ENCODE measurements at places on chromosomes 5 and 9. TPM values are rescaled to one million over a fixed set of nuclear protein-coding genes. Genes with fewer than 3 reads are reported as not detected.

- H3K27ac ChIP-seq: no peak overlapping the region
- H3K36me3 ChIP-seq: no peaks in the 10 kb centered on the region
- no peak overlapping the region for H3K4me3 ChIP-seq
- H3K27me3 ChIP-seq: no peaks in the 10 kb centered on the region
These were observed 223.0 kb upstream of the GRIA1 start for GRCh38 chr5:153267506-153267905.

- H3K4me3 ChIP-seq: no peak overlapping the region
- H3K27ac ChIP-seq: no peak overlapping the region
- no peaks in the 10 kb centered on the region for H3K27me3 ChIP-seq
- H3K36me3 ChIP-seq: no peaks in the 10 kb centered on the region
These were observed 15.8 kb upstream of the CACFD1 start for GRCh38 chr9:133443982-133444381.

DNA sequence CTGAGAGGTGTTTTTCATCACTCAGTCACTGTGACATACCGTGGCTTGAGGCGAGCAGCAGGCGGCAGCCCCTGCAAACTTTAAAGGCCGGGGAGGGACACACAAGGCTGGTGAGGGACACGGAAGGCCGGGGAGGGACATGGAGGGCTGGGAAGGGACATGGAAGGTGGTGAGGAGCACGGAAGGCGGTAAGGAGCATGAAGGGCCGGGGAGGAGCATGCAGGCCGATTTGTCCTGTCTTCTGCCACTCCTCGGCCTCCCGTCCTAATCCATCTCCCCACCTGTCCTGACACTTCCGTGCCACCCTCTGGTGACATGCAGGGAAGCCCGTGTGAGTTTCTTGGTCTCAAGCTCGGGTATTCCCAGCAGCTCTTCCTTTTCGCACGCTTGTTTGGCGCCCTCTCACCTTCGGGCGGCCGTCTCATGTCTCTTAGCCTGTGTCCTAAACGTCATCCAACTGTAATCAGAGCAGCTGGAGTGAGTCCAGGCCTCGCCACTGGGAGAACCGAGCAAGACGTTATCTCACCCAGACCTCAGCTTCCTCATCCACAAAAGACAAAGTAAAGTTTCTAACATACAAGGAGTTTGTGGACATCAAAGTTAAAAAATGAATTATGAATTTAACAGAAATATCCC lies 126.5 kb downstream of the MRPL36 start:
- no peak overlapping the region for H3K27ac ChIP-seq
- no peaks in the 10 kb centered on the region for H3K36me3 ChIP-seq
- no peak overlapping the region for H3K4me3 ChIP-seq
- H3K27me3 ChIP-seq: no peaks in the 10 kb centered on the region

GRCh38 chr5:67050125-67050524 lies 146.5 kb downstream of the CD180 start:
- H3K27me3 ChIP-seq: no peaks in the 10 kb centered on the region
- peaks cover 6% of the 10 kb centered on the region for H3K4me1 ChIP-seq
- H3K4me3 ChIP-seq: no peak overlapping the region

The JMY gene
- total RNA-seq: 5.2 TPM

GRCh38 chr5:83353231-83353630 lies 118.3 kb upstream of the VCAN start:
- no peaks in the 10 kb centered on the region for H3K4me1 ChIP-seq
- no peak overlapping the region for H3K27ac ChIP-seq
- no peaks in the 10 kb centered on the region for H3K36me3 ChIP-seq
- no peak overlapping the region for H3K4me3 ChIP-seq

DNA sequence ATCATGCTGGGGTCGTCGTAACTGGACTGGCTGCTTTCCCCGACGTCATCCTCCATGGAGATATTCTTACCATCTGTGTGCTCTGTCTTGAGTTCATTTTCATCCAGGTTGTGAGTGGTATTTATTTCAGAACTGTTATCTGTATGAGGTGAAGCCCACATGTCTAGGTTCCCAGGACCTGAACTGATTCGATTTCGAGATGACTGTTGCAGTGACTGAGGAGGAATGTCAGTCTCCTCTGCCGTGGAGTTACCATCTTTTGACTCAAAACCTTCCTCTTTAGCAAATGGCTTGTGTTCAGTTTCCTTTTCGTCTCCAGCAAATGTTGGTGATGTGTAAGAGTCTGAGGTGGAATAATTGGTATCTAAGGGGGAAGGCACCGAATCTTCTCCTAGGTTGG lies 55.2 kb upstream of the PCA3 start:
- H3K27me3 ChIP-seq: no peaks in the 10 kb centered on the region
- no peaks in the 10 kb centered on the region for H3K4me1 ChIP-seq
- H3K4me3 ChIP-seq: no peak overlapping the region
- H3K27ac ChIP-seq: no peak overlapping the region

The DIPK1B gene
- 86.2 TPM for total RNA-seq

DNA sequence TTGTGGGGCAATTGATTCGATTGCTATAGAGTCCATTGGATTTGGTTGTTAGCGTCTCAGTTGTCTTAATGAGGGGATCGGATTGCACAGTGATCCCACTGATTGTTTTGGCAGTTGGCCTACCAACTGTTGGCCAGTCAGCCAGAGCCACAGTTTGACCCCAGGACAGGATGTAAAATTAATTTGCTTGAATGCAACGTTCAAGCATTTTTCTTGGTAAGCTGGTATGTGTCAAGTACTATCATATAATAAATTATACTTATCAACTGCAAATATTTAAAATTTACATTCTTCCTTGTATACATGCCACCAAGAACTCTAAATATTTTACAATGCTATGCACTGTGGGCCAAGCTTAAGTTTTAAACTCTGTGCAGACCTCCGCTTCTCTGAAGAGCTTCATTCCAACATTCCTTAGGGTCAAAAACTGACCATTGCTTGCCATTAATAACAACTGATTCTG lies 80.4 kb upstream of the OSMR start:
- no peaks in the 10 kb centered on the region for H3K4me1 ChIP-seq
- H3K27ac ChIP-seq: no peak overlapping the region
- H3K27me3 ChIP-seq: no peaks in the 10 kb centered on the region
- no peak for DNase-seq
- no peaks in the 10 kb centered on the region for H3K36me3 ChIP-seq

The ROPN1L gene
- total RNA-seq: not detected

- H3K36me3 ChIP-seq: no peaks in the 10 kb centered on the region
- H3K27me3 ChIP-seq: no peaks in the 10 kb centered on the region
- DNase-seq: no peak
- H3K27ac ChIP-seq: peak overlapping the region; percentile 64
- peak overlapping the region; percentile 85 for H3K4me3 ChIP-seq
These were observed 430 bp upstream of the MAPKAP1 start for GRCh38 chr9:125707472-125707804.

DNA sequence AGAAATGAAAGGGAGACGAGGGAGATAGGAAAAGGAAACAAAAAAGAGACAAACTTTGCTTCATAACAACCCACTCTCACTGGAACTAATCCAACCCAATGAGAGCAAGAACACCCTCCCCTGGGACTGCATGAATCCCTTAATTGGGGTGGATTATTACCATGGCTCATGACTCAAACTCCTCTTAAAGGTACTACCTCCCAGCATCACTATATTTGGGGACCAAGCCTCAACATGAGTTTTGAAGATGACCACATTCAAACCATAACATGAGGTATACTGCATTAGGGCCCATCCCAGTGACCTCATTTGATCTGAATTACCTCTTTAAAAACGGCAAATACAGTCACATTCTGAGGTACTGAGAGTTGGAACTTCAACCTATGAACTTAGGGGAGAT lies 8.0 kb downstream of the MTAP start:
- no peak overlapping the region for H3K27ac ChIP-seq
- no peak for DNase-seq
- H3K4me3 ChIP-seq: no peak overlapping the region
- no peaks in the 10 kb centered on the region for H3K27me3 ChIP-seq
- peaks cover 4% of the 10 kb centered on the region for H3K4me1 ChIP-seq
- no peaks in the 10 kb centered on the region for H3K36me3 ChIP-seq

GRCh38 chr9:95225076-95225725 lies 92.3 kb downstream of the FANCC start:
- DNase-seq: no peak
- H3K27me3 ChIP-seq: no peaks in the 10 kb centered on the region
- H3K4me1 ChIP-seq: no peaks in the 10 kb centered on the region
- no peak overlapping the region for H3K27ac ChIP-seq

DNA sequence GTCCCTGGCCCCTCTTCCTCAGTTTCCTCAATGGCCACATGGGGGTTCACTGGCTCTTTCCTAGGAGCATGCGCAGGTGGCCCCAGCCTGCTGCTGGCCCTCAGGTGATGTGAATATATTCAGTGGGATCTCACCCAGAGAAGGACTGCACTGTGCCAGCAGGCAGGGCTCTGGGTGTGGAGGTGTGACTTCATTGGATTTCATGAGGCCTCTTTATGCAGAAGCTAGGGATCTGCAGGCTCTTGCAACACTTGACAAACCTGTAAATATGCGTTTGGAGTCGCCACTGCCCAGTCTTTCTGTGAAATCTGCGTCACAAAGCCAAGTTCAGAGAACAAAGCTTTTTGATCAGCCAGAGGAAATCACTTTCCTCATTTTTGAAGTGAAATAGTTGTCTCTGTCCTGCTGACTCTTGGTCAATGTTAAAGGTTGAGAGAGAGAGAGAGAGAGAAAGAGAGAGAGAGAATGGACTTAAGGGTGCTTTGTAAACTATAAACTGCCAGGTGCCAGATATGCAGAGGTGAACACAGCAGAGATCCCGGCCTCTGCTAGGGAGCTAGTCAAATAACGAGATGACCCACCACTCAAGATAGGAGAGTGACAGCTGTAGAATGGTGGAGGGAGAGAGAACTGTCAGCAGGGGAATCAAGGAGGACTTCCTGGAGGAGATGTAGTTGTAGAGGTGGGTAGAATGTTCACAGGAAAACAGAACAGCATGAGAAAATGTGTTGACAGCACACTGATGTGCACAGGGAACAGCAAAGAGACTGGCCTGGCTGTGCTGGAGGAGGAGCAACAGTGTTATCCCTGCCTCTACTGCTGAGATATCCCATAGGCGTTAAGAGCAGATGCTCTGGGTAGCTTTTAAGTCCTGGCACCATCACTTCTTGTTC lies 167.0 kb upstream of the ZNF618 start:
- H3K27ac ChIP-seq: no peak overlapping the region
- H3K4me3 ChIP-seq: no peak overlapping the region
- no peaks in the 10 kb centered on the region for H3K36me3 ChIP-seq
- DNase-seq: no peak
- no peaks in the 10 kb centered on the region for H3K27me3 ChIP-seq

The LECT2 gene
- not detected for total RNA-seq

The PCAT7 gene
- total RNA-seq: not detected

The IARS1 gene
- 44.4 TPM for total RNA-seq

GRCh38 chr9:5191985-5192384 lies 6.5 kb upstream of the INSL6 start:
- no peaks in the 10 kb centered on the region for H3K27me3 ChIP-seq
- H3K36me3 ChIP-seq: no peaks in the 10 kb centered on the region
- no peak overlapping the region for H3K4me3 ChIP-seq
- no peaks in the 10 kb centered on the region for H3K4me1 ChIP-seq

The NR5A1 gene
- total RNA-seq: 0.96 TPM

- H3K27ac ChIP-seq: peak overlapping the region; percentile 71
- DNase-seq: no peak
- peak overlapping the region; percentile 77 for H3K4me3 ChIP-seq
- peaks cover 20% of the 10 kb centered on the region for H3K36me3 ChIP-seq
- H3K4me1 ChIP-seq: peaks cover 13% of the 10 kb centered on the region
These were observed 992 bp upstream of the RPP25L start for GRCh38 chr9:34612788-34613390.

DNA sequence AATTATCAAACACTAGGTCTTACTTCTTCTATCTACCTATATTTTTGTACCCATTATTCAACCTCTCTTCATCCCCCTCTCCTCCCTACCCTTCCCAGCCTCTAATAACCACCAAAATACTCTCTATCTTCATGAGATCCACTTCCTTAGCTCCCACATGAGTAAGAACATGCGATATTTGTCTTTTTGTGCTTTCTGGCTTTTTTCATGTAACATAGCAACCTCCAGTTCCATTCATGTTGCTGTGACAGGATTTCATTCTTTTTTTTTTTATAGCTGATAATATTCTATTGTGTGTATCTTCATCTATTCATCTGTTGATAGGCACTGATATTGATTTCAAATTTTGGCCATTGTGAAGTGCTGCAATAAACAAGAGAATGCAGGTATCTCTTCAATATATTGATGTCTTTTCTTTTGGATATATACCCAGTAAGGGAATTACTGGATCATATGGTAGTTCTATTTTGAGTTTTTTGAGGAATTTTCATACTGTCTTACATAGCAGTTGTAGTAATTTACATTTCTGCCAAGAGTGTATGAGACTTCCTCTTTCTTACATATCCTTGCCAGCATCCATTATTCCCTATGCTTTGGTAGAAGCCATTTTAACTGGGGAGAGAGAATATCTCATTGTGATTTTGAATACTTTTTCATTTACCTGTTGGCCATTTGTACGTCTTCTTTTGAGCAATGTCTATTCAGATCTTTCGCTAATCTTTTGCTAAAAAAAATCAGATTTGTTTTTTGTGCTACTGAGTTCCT lies 156.8 kb downstream of the DCP2 start:
- H3K27me3 ChIP-seq: no peaks in the 10 kb centered on the region
- DNase-seq: no peak
- H3K27ac ChIP-seq: no peak overlapping the region
- no peaks in the 10 kb centered on the region for H3K4me1 ChIP-seq
- no peaks in the 10 kb centered on the region for H3K36me3 ChIP-seq

GRCh38 chr5:1174122-1174936 lies 27.1 kb upstream of the SLC6A19 start:
- H3K4me3 ChIP-seq: no peak overlapping the region
- no peaks in the 10 kb centered on the region for H3K27me3 ChIP-seq
- no peak overlapping the region for H3K27ac ChIP-seq
- H3K36me3 ChIP-seq: no peaks in the 10 kb centered on the region

The AQP7 gene
- 18.9 TPM for total RNA-seq

- no peaks in the 10 kb centered on the region for H3K4me1 ChIP-seq
- no peak for DNase-seq
- no peak overlapping the region for H3K4me3 ChIP-seq
- H3K36me3 ChIP-seq: no peaks in the 10 kb centered on the region
- no peaks in the 10 kb centered on the region for H3K27me3 ChIP-seq
These were observed 52.5 kb upstream of the SEMA4D start for GRCh38 chr9:89550346-89550927.

GRCh38 chr5:38135486-38136039 lies 122.8 kb upstream of the EGFLAM start:
- H3K36me3 ChIP-seq: no peaks in the 10 kb centered on the region
- DNase-seq: no peak
- H3K27me3 ChIP-seq: no peaks in the 10 kb centered on the region
- no peak overlapping the region for H3K4me3 ChIP-seq
- no peak overlapping the region for H3K27ac ChIP-seq

DNA sequence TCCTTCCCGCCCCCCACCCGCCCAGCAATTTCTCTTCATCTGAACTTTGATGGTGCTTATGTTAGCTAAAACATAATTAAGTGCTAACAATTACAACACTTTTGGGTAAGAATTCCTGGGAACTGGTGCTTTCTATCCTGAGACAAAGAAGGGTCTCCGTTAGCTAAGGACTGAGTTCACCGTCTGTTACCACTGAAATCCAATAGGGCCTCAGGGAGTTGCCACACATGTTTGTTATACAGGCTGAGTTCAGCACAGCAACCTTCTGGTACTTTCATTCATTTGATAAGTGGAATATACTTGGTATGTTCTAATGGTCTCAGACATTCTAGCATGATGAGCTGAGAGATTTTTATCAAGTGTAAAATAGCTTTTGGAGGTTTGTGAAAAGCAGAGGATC lies 437.9 kb downstream of the EFNA5 start:
- no peak for DNase-seq
- H3K27ac ChIP-seq: no peak overlapping the region
- H3K27me3 ChIP-seq: no peaks in the 10 kb centered on the region
- H3K4me3 ChIP-seq: no peak overlapping the region
- no peaks in the 10 kb centered on the region for H3K36me3 ChIP-seq
